ENCODE measurements at places on chromosomes 16 and 17.

DNA sequence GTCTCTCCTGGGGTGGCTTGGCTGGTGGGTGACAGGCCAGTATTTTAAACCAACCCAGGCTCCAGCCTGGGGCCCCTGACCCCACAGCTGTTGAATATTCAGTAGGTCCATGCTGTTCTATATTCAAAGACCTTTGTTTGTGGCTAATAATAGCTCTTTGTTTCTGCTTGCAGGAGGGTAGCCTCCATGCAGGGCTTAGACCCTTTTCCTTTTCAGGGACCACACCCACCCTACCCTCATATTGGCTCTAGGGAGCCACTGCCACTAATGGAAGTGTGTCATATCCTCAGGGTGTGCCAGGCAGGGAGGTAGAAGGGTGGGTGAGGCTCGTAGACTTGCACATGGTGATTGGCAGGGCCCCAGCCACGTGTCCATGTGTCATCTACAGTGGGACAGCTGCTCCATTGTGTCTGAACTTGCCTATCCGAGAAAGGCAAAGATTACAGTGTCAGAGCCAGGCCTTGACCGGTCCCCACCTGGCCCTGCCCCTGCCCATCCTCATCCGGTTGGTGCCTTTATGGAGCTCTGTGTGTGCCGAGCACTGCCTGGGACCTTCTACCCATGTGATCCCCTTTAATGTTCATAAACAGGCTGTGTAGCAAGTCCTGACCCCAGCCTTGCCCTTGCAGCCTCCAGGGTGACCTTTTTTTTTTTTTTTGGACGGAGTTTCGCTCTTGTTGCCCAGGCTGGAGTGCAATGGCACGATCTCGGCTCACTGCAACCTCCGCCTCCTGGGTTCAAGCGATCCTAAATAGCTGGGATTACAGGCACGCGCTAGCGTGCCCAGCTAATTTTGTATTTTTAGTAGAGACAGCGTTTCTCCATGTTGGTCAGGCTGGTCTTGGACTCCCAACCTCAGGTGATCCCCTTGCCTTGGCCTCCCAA is 22.1 kb downstream of the TMC7 start:
- DNase-seq: peak; percentile 78
- peaks cover 6% of the 10 kb centered on the region for H3K4me1 ChIP-seq
- H3K27me3 ChIP-seq: no peaks in the 10 kb centered on the region
- no peaks in the 10 kb centered on the region for H3K36me3 ChIP-seq
- no peak overlapping the region for H3K4me3 ChIP-seq

GRCh38 chr16:77246150-77246549 is 46.9 kb downstream of the SYCE1L start:
- H3K36me3 ChIP-seq: no peaks in the 10 kb centered on the region
- no peak for DNase-seq
- peaks cover 22% of the 10 kb centered on the region for H3K27me3 ChIP-seq
- no peaks in the 10 kb centered on the region for H3K4me1 ChIP-seq

- no peak for DNase-seq
- no peaks in the 10 kb centered on the region for H3K4me1 ChIP-seq
- 0 out of 2 replicates have a peak, but pooled peaks cover 11% of the 10 kb centered on the region for H3K27me3 ChIP-seq
- H3K36me3 ChIP-seq: no peaks in the 10 kb centered on the region
Observed at GRCh38 chr17:45666046-45666600, 118.0 kb upstream of the CRHR1 start.

- no peaks in the 10 kb centered on the region for H3K4me1 ChIP-seq
- H3K36me3 ChIP-seq: no peaks in the 10 kb centered on the region
- no peak overlapping the region for H3K27ac ChIP-seq
- no peak overlapping the region for H3K4me3 ChIP-seq
- no peaks in the 10 kb centered on the region for H3K27me3 ChIP-seq
- no peak for DNase-seq
Observed at GRCh38 chr16:55055262-55055661, 124.6 kb downstream of the IRX5 start.

GRCh38 chr17:65593092-65593854 is 31.8 kb upstream of the AXIN2 start:
- H3K36me3 ChIP-seq: no peaks in the 10 kb centered on the region
- no peaks in the 10 kb centered on the region for H3K27me3 ChIP-seq
- no peak overlapping the region for H3K4me3 ChIP-seq
- no peak overlapping the region for H3K27ac ChIP-seq
- DNase-seq: no peak
- H3K4me1 ChIP-seq: peaks cover 15% of the 10 kb centered on the region

DNA sequence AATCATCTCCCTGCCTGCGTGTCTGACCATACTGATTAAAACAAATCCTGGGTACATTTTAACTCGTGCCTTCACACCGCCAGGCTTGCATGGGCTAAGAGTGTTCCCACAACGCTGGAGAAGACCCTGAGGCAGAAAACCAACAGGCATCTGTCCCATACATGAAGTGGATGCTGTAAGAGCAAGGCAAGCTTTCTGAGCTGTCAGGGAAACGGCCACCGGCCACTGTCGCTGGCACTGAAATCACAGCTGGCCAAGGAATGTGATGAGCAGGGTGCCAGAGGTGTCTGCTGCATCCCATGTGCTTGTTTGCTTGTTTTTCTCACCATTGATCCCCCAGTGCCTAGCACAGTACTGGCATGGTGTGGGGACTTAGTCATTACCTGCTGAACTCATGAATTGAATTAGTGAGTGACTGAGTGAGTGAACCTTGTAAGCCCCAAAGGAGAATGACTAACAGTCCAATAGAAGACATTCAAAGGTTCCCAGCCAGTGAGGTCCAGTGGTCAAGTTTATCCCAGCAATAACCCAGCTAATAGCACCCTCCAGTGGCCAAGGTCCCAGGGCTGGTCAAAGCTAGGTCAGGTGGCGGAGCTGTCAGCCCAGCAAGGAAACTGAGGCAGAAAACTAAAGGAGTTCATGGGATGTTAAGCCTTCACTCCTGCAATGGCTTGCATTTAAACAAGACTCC is 92.7 kb upstream of the CDH5 start:
- H3K27me3 ChIP-seq: no peaks in the 10 kb centered on the region
- no peak for DNase-seq
- H3K36me3 ChIP-seq: no peaks in the 10 kb centered on the region
- H3K4me1 ChIP-seq: peaks cover 34% of the 10 kb centered on the region

- no peak overlapping the region for H3K27ac ChIP-seq
- peaks cover 20% of the 10 kb centered on the region for H3K4me1 ChIP-seq
- DNase-seq: no peak
- no peaks in the 10 kb centered on the region for H3K36me3 ChIP-seq
- H3K27me3 ChIP-seq: no peaks in the 10 kb centered on the region
- no peak overlapping the region for H3K4me3 ChIP-seq
Observed at GRCh38 chr17:75030161-75030560, 16.6 kb downstream of the ATP5PD start.

GRCh38 chr16:56950881-56951771 is 10.6 kb upstream of the CETP start:
- H3K4me3 ChIP-seq: no peak overlapping the region
- no peaks in the 10 kb centered on the region for H3K27me3 ChIP-seq
- no peak overlapping the region for H3K27ac ChIP-seq
- no peaks in the 10 kb centered on the region for H3K4me1 ChIP-seq
- H3K36me3 ChIP-seq: no peaks in the 10 kb centered on the region

DNA sequence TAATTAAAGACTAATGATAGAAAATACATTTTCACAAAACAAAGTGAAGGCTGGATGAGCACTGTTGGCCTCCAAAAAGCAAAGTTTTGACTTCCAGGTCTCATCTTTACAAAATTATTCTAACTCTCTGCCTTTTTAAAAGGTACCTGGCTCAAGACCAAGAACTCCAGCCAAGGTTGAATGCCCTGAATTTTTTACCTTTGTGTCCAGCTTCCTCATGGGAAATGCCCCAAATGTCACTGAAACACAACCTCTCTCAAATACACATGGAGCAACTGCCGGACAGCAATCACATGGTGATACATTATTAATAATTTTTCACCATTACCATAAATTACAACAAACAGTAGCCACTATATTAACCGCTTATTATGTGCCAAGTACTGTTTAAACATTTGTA is 32.2 kb downstream of the ADAMTS18 start:
- no peak overlapping the region for H3K27ac ChIP-seq
- DNase-seq: no peak
- H3K36me3 ChIP-seq: no peaks in the 10 kb centered on the region
- H3K4me3 ChIP-seq: no peak overlapping the region
- H3K27me3 ChIP-seq: peaks cover 40% of the 10 kb centered on the region

- no peak overlapping the region for H3K27ac ChIP-seq
- peaks cover 18% of the 10 kb centered on the region for H3K36me3 ChIP-seq
- DNase-seq: no peak
Observed at GRCh38 chr17:75566416-75566815, 21.2 kb upstream of the MYO15B start.

DNA sequence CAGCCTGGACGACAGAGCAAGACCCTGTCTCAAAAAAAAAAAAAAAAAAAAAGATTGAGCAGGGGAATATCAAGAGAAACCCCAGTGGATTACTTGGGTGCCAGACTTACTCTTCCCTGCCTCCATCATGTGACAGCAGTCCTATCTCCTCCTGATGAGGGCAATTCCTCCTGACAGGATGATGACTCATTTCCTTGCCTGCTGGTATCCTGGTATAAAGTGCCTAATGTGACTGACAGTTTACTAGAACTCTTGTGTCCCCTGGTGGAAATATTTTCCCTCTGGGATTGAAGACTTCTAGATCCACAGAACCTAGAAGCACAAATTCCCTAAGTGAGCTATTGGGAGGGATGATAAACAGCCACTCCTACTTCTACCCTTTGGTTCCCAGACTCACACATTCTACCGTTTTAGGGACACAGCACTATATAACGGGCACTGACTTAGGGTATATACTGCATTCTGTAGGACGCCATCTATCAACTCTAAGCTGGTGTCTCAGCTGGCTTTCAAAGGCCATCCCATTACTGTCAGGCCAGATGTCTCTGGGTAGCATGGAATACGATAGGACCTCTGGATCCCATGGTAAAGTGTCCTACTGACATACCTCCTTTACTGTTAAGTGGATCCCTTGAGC is 114.6 kb upstream of the MED13 start:
- H3K36me3 ChIP-seq: 0 out of 2 replicates have a peak, but pooled peaks cover 6% of the 10 kb centered on the region
- peak; percentile 88 for DNase-seq

GRCh38 chr17:42378959-42379594 is 9.2 kb downstream of the STAT3 start:
- no peak overlapping the region for H3K27ac ChIP-seq
- no peak overlapping the region for H3K4me3 ChIP-seq
- no peaks in the 10 kb centered on the region for H3K27me3 ChIP-seq
- no peak for DNase-seq
- H3K4me1 ChIP-seq: peaks cover 4% of the 10 kb centered on the region

- H3K27me3 ChIP-seq: no peaks in the 10 kb centered on the region
- no peak for DNase-seq
- H3K4me3 ChIP-seq: no peak overlapping the region
- H3K4me1 ChIP-seq: peaks cover 4% of the 10 kb centered on the region
- no peak overlapping the region for H3K27ac ChIP-seq
- no peaks in the 10 kb centered on the region for H3K36me3 ChIP-seq
Observed at GRCh38 chr16:30619638-30620037, 9.4 kb upstream of the ZNF689 start.

GRCh38 chr16:78363843-78364555 is 264.5 kb downstream of the WWOX start:
- no peaks in the 10 kb centered on the region for H3K27me3 ChIP-seq
- no peak overlapping the region for H3K4me3 ChIP-seq
- H3K27ac ChIP-seq: no peak overlapping the region
- no peaks in the 10 kb centered on the region for H3K36me3 ChIP-seq
- DNase-seq: no peak
- H3K4me1 ChIP-seq: no peaks in the 10 kb centered on the region

- peaks cover 66% of the 10 kb centered on the region for H3K4me1 ChIP-seq
- H3K4me3 ChIP-seq: no peak overlapping the region
- DNase-seq: no peak
- no peaks in the 10 kb centered on the region for H3K27me3 ChIP-seq
- peaks cover 8% of the 10 kb centered on the region for H3K36me3 ChIP-seq
- 0 out of 2 replicates have a peak overlapping the region, but pooled peaks have one; percentile 24 for H3K27ac ChIP-seq
Observed at GRCh38 chr17:77303620-77304019, 162.9 kb downstream of the SEC14L1 start.

DNA sequence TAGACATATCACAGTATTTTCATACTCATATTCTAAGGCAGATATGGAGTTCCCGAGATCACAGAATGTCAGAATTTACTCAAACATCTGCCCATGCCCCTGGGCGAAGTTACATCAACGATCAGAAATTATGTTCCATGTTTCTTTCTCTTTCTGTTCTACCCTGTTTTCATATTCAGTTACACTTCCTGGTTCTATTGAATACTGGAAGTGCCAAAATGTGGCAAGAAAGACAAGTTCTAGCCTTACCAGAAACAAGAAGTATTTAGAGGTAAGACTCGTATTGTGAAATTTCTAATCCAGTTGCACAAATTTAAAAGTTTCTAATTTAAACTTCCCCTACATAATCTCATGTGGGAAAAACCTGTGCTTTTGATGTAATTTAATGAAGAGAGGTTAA is 36.1 kb downstream of the KCNJ2 start:
- H3K4me3 ChIP-seq: no peak overlapping the region
- H3K27ac ChIP-seq: no peak overlapping the region

DNA sequence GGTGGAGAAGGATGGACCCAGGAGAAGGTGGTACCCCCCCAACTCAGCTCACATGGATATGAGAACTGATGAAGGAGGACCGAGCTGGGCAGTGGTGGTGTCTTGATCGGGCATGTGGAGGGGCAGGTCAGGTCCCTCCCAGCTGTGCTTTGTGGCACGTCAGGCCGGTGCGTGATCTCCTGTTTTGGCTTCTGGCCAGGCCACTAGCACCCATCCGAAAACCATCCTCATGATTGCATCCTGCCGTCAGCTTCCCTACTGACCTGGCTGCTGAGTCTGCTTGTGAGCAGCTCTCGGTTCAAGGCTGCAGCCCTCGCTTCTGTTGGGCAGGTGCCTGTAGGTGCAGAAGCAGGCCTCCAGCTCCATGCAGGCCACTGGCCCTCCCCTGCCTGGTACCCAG is 53.1 kb downstream of the PLD6 start:
- no peak for DNase-seq
- H3K4me3 ChIP-seq: no peak overlapping the region
- 0 out of 2 replicates have a peak, but pooled peaks cover 2% of the 10 kb centered on the region for H3K4me1 ChIP-seq
- H3K36me3 ChIP-seq: peaks cover 53% of the 10 kb centered on the region
- no peaks in the 10 kb centered on the region for H3K27me3 ChIP-seq

DNA sequence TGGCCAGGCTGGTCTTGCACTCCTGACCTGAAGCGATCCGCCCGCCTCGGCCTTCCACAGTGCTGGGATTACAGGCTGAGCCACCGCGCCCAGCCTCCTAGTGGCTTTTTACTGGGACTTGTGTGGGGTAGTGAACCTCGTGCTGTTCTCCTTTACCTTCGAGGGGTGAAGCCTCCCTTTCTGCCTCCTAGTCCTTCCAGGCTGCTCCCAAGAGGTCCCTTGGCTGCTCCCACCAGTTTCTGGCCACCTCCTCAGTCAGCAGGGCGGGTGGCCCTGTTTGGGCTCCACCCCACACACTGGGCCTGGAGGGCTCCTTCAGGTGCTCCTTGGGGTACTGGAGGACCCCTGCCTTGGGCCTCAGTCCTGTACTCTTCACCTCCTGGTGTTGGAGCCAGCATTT is 70.9 kb upstream of the ZNF750 start:
- H3K4me1 ChIP-seq: no peaks in the 10 kb centered on the region
- no peak overlapping the region for H3K27ac ChIP-seq
- no peak overlapping the region for H3K4me3 ChIP-seq
- no peaks in the 10 kb centered on the region for H3K27me3 ChIP-seq

DNA sequence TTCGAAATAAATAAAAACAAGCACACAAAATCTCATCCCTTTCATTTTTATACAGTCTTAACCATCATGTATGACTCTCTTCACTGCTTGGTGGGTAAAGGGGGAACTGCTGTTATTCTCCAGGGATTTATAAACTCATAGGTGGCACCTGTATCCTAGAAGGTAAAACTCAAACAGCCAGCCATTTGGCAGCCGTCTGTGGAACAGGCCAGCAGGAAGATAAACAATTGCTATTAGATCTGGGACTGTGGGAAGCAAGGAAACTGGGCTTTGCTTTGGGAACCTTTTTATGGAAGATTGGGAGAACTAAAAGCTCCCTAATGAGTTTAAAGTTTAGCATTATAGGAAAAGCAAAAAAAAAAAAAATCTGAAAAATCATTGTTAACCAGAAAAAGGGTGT is 126.0 kb downstream of the TANGO6 start:
- H3K27me3 ChIP-seq: no peaks in the 10 kb centered on the region
- peaks cover 10% of the 10 kb centered on the region for H3K4me1 ChIP-seq
- H3K27ac ChIP-seq: no peak overlapping the region
